Aorta (tissue), 5 donors: ENCODE measurements at places on chromosomes 5 and 9. TPM values are rescaled to one million over a fixed set of nuclear protein-coding genes. Genes with fewer than 3 reads are reported as not detected.

The ECSCR gene
- 51.3 TPM for total RNA-seq

The RMI1 gene
- 3.4 TPM for total RNA-seq

The ENHO gene
- total RNA-seq: not detected

The TCERG1 gene
- total RNA-seq: 57.2 TPM

The ZFAND5 gene
- total RNA-seq: 205 TPM

The SPINK4 gene
- not detected for total RNA-seq

The TEK gene
- 26.0 TPM for total RNA-seq

The SCGB3A2 gene
- not detected for total RNA-seq
